Activated T-cell treated with anti-CD3 and anti-CD28 coated beads, Interleukin-2, amount 50 U/mL, for 24 hours (primary cell): ENCODE measurements at places on chromosomes 3 and 15.

- DNase-seq, result peak; percentile 90
These were observed 185.1 kb downstream of the GOLGA6L6 start for GRCh38 chr15:20356444-20356910.

GRCh38 chr3:141266797-141267555 lies 35.4 kb downstream of the PXYLP1 start:
- peak; percentile 65 for DNase-seq

- DNase-seq, result no peak
These were observed 326.6 kb upstream of the C2CD4B start for GRCh38 chr15:62491642-62492041.

GRCh38 chr15:23690015-23690414 lies 2.9 kb upstream of the NDN start:
- DNase-seq, result no peak

- DNase-seq, result no peak
These were observed 22.2 kb upstream of the RIOX2 start for GRCh38 chr3:97994328-97994945.

- DNase-seq, result no peak
These were observed 233.4 kb upstream of the SETMAR start for GRCh38 chr3:4069796-4070195.

DNA sequence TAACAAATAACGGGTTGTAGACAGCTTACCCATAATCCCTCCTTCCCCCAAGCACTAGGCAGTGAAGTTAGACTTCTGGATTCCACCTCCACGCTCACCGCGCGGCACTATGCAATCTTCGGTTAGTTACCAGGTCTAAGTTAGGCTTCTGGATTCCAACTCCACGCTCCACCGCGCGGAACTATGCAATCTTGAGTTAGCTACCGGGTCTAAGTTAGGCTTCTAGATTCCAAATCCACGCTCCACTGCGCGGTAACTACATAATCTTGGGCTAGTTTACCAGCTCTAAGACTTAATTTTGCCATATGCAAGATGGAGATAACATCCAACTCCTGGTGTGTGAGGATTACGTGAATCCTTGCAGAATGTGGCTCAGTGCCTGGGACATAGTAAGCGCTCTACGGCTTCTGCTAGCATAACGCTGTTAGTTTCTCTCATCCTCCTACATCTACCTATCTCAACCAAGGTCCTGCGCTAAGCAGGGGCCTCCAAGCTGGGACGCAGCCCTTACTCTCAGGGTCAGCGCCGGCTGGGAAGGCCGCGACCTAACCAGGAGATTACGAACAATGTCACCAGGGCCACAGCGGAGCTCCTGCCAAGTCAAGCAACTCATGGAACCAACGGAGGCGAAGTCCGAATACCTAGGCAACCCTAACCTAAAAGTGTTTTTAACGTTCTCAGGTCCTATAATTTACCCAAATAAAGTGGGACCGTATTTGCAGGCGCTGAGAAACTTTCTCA lies 497 bp upstream of the RPLP1 start:
- peak; percentile 67 for DNase-seq

GRCh38 chr15:57216288-57216687 lies 160.0 kb upstream of the CGNL1 start:
- DNase-seq, result no peak
